Stimulated activated naive CD8-positive, alpha-beta T cell treated with anti-CD3 and anti-CD28 coated beads, Interleukin-15, Interleukin-2, amounts not matched to agents 100 U/mL and 50 U/mL, for 24 hours (primary cell): ENCODE measurements at places on chromosomes 2 and 18.

GRCh38 chr2:70081221-70081620 lies 6.1 kb upstream of the PCBP1 start:
- DNase-seq: no peak

DNA sequence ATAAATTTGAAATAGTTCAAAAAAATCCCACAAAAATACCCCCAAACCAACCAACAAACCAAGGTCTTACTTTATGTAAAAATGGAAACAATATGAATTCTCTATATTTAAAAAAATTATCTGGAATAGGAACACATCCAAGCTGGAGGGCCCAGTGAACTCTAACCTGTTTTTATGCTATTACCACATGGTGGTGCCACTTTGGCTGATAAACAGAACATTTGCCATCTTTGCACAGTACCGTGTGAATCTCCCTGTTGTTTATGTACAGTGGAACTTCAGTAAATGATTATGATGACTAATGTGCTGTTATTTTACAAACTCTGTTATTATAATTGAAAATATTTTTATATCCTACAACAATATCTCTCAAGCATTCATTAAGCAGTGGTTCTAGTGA lies 145.3 kb upstream of the SMAD7 start:
- no peak for DNase-seq

DNA sequence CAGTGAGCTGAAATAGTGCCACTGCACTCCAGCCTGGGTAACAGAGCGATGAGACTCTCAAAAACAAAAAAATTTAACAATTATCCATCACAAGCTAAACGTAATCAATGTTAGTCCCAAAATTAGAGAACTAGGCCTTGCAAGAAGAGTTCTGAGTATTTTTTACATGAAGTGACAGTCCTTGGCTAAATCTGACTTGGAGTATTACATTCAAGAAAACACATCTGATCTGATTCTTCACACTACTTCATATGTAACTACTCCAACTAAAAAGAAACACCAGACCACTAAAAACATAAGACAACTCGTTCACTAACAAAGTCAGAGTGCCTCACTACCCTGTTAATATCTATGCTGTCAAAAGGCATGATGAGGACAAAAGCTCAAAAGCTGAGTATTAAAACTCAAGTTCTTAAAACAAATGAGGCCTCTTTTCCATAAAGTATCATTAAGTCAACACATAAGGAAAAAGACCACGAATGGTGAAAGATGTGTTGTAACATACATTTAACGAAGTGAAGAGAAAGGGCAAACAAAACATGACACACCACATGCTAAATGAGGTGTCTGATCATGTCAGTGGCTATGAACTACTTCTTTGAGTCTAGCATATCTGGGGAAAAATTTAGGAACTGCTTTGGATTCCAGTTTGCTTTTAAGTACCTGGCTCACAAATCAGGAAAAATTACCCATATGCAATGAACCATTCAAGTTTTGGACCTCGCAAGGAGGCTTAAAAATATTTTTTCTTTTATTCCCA lies 42.4 kb downstream of the TRIP12 start:
- DNase-seq: no peak

DNA sequence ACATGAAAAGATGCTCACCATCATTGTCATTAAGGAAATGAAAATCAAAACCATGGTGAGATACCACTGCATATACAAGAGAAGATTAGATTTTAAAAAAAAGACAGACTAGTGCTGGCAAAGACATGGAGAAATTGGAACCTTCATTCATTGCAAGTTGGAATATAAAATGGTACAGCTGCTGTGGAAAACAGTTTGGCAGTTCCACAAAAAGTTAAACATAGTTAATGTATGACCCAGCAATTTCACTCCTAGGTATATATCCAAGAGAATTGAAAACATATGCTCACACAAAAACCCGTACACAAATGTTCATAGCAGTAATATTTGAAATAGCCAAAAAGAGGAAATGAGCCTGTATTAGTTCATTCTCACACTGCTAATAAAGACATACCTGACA lies 33.7 kb upstream of the MBOAT2 start:
- DNase-seq: no peak
